ENCODE measurements at places on chromosomes 1 and 21. TPM values are rescaled to one million over a fixed set of nuclear protein-coding genes. Genes with fewer than 3 reads are reported as not detected.
A peak's percentile ranks its signal among the peaks of the same experiment; 100 is the strongest.

- DNase-seq = no peak
These were observed 358.3 kb downstream of the KIF26B start for GRCh38 chr1:245512980-245513578.

DNA sequence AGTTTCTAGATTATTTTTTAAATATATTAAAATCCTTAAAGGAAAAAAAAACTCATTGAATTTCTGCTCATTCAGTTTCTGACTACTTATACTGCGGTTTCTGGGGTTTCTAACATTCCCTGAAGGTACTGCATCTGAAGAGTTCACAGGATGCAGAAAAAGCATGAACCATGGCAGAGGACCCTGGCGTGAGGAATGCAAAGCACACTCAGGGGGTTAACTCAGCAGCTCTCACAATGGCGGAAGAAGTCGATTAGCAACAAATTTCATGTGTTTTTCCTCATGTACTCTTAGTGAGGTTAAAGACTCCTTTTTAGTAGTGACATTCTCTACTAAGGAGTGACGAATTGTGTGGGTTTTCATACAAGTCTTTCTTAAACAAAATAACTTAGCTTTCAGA, 975.6 kb downstream of the NCAM2 start:
- no peak for DNase-seq

TAL1 gene
- not detected for total RNA-seq

DNA sequence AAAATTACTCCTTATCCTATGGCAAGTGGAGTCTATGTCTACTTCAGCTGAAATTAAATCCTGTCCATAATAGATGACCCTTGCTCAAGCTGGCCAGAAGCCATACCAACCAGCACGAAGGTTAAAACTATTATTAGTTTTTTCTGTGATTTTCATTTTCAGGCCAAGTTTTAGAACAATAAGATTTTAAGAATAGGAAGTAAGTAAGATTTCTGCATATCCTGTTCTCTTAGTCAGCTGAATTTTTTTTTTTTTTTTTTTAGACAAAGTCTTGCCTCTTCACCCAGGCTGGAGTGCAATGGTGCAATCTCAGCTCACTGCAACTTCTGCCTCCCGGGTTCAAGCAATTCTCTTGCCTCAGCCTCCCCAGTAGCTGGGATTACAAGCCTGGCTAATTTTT, 6.1 kb upstream of the RBP7 start:
- no peak for DNase-seq

SPRR1B gene
- not detected for total RNA-seq

- DNase-seq = no peak
These were observed 83.8 kb downstream of the GON4L start for GRCh38 chr1:155773221-155773620.

GRCh38 chr1:30036229-30036547, 687.2 kb downstream of the MATN1 start:
- peak; percentile 9 for DNase-seq

Data from activated CD8-positive, alpha-beta T cell treated with anti-CD3 and anti-CD28 coated beads, Interleukin-2, amount 10 ng/mL, durations not matched to agents 7 days and 5 days (primary cell).